Natural killer cell (primary cell): ENCODE measurements at places on chromosomes 7 and 10. TPM values are rescaled to one million over a fixed set of nuclear protein-coding genes. Genes with fewer than 3 reads are reported as not detected.

The CYP2C9 gene
- not detected for total RNA-seq

DNA sequence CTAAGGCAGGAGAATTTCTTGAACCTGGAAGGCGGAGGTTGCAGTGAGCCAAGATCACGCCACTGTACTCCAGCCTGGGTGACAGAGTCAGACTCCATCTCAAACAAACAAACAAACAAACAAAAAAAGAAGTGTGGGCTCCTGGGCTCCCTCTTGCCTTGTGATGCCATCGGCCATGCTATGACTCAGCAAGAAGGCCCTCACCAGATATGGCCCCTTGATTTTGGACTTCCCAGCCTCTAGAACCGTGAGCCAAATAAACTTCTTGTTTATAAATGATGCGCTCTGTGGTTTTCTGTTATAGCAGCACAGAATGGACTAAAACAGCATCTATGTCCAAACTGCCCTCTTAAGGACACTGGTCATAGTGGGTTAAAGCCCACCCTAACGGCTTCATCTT is 29.9 kb upstream of the RHEB start:
- DNase-seq, result no peak
- no peak overlapping the region for H3K4me3 ChIP-seq
- H3K27ac ChIP-seq, result no peak overlapping the region
- H3K27me3 ChIP-seq, result peaks cover 2% of the 10 kb centered on the region

DNA sequence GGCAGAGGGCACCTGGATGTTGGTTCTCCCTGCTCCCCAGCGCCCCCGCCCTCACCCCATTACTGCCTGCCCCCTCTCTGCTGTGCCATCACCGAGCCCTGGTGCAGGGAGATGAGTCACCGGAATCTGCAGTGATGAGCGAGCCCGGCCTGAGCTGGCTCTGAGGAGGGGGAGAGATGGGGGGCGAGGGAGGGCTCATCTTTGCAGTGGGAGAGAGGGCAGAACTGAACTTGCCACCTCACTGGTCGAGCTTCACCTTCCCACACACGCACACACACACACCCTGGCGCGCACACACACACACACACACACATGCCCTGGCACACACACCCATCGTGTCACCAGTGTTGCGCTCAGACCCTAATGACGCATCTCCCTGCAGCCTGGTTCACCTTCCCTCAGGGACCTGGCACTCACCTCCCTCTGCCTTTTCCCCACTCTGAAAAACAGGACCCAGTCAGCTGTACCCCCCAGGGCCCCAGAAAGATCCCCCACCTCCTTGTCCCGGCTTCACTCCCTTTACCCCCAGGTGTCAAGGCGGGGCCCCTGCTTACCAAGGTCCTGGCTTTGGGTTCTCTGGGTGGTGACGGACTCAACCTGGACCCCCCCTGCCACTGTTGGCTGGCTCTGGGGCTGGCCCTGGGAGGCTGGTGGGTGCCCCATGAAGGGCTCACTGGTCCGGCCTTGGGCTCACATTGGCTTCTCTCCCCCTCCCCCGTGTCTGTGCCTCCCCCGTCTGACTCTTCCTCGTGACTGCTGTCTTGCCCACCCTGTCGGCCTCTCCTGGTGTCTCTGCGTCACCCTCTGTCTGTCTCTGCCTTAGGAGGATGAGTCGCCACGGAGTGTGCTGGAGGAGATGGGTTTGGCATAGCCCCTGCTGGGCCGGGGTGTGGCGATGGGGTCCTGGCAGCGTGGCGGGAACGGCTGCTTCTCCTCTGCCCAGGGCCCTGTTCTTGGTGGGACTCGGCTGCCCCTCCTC is 5.4 kb downstream of the VGF start:
- H3K27ac ChIP-seq, result no peak overlapping the region
- peaks cover 19% of the 10 kb centered on the region for H3K27me3 ChIP-seq
- H3K4me3 ChIP-seq, result no peak overlapping the region
- no peaks in the 10 kb centered on the region for H3K36me3 ChIP-seq
- H3K4me1 ChIP-seq, result peaks cover 25% of the 10 kb centered on the region

DNA sequence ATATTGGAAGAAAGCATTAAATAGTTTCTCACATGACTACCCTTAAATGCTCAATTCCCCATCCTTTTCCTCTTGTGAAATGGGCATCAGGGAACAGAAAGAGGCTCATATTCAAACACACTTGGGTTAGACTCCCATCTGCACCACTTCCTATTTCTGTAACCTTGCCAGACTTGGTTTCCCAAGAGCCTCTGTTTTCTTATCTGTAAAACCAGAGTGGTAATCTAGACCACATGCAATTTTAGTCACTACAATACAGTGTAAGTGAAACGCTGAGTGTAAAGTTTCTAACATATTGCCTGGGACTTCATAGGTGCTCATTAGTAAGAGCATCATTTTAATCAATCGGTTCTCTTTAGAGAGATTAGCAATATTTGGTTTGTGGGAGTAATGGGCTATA is 136.3 kb downstream of the SORCS1 start:
- no peak overlapping the region for H3K27ac ChIP-seq
- H3K4me3 ChIP-seq, result no peak overlapping the region
- no peaks in the 10 kb centered on the region for H3K36me3 ChIP-seq
- H3K4me1 ChIP-seq, result no peaks in the 10 kb centered on the region

DNA sequence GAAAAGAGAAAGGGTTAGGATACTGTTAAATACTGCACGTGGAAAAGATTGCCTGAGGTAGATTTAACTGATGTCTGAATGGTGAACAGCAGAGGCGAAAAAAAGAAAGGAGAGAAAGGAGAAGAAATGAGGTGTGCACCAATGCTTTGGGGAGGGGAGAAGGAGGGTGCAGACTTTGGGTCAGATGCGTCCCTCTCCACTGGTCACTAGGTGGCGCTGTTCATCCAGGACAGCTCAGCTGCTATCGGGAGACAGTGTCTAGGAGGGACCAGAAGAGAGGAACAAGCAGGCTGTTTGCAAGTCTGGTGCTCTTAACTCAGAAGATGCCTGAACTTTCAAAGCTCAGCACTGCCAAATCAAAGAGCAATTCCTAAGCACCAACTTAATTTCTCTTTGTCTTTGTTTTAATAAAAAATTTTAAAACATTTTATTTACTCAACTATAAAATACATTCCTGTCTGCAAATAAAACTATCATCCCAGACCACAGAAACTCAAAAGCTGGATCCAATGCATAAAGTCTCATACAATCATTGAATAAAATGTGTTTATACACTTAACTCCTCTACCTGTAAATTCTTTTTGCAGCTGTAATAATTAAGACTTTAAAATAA is 83.9 kb upstream of the PDLIM1 start:
- H3K36me3 ChIP-seq, result no peaks in the 10 kb centered on the region
- DNase-seq, result peak; percentile 66
- no peaks in the 10 kb centered on the region for H3K27me3 ChIP-seq
- H3K4me1 ChIP-seq, result no peaks in the 10 kb centered on the region
- H3K4me3 ChIP-seq, result no peak overlapping the region
- no peak overlapping the region for H3K27ac ChIP-seq

DNA sequence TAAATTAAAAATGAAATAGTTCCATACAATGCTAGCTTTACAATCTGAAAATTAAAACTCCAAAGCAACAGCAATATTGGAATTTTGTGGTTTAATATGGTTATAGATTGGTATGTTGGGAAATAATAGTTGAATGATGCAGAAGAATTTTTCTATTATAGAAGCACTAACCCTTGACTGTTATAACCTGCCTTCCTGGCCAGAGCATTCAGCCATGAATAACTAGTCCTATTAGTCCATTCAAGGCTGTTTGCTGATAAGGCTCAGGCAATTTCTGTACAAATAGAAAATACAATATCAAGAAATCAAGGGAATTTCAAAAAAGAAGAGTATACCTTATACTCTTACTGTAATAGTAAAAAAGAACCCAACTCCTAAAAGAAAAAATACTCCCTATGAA is 101.6 kb upstream of the SP4 start:
- H3K27ac ChIP-seq, result no peak overlapping the region
- DNase-seq, result no peak
- no peak overlapping the region for H3K4me3 ChIP-seq
- no peaks in the 10 kb centered on the region for H3K4me1 ChIP-seq
- no peaks in the 10 kb centered on the region for H3K27me3 ChIP-seq

- DNase-seq, result no peak
- H3K27me3 ChIP-seq, result no peaks in the 10 kb centered on the region
- H3K4me1 ChIP-seq, result peaks cover 16% of the 10 kb centered on the region
Measured at GRCh38 chr10:104342941-104343411, 4.7 kb upstream of the ITPRIP start.

GRCh38 chr10:381805-382204 is 246.6 kb downstream of the ZMYND11 start:
- no peaks in the 10 kb centered on the region for H3K36me3 ChIP-seq
- DNase-seq, result peak; percentile 61
- H3K27ac ChIP-seq, result peak overlapping the region; percentile 12
- no peak overlapping the region for H3K4me3 ChIP-seq
- H3K4me1 ChIP-seq, result peaks cover 24% of the 10 kb centered on the region
- no peaks in the 10 kb centered on the region for H3K27me3 ChIP-seq

The NKX1-2 gene
- total RNA-seq, result not detected

DNA sequence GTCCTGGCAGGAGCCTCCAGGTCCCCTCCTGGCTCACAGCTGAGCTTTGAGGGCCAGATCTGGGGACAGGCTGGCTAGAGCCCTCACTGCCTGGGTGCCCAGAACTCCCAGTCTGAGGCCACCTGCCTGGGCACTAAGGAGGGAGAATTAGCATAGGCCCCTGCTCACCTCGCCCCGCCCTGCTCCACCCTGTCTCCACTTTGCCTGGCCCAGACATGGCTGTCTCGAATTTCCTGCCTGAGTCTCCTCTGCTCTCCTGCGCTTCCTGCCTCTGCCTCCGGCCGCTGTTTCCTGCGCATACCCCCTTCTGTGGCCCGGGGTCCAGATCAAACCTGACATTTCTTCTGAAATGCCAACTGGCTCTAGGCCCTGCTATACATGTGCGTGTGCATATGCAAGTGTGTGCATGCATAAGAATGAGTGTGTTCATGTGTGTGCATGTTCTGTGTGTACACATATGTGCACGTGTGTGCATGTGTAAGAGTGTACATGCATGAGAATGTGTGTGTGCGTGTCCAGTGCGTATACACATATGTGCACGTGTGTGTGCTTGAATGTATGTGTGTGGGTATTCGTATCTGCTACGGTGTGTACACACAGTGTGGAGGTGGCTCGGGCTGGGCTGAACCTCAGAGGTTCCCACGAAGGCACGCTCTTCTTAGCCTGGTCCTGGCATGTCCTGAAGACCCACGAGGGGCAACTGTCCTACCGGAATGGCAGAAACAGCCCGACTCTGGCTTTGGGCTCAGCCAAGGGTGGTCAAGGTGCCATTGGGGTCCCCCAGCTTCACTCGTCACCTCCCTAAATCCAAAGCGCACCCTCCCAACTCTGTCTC is 64.9 kb downstream of the MYL10 start:
- H3K27me3 ChIP-seq, result no peaks in the 10 kb centered on the region
- H3K4me1 ChIP-seq, result no peaks in the 10 kb centered on the region
